ENCODE measurements at places on chromosomes 16 and 17.
A peak's percentile ranks its signal among the peaks of the same experiment; 100 is the strongest.

DNA sequence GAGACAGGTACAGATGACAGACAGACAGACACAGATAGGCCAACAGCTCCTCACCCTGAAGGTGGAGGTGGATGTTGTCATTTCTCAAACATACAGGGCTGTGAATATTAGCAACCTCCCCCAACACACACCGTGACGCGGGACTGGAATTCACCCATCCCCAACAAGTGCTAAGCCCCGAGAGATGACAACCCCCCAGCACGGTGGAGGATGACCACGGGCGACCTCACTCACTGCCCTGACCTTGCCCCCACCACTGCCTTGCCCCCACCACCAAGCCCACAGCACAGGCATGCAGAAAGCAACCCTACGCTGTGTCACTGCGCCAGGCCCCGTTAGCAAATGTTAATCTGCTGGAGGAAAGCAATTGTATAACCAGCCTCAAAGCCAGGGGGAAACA is 4.9 kb upstream of the KRT17 start:
- H3K4me1 ChIP-seq, result no peaks in the 10 kb centered on the region
- no peak overlapping the region for H3K27ac ChIP-seq
- no peaks in the 10 kb centered on the region for H3K36me3 ChIP-seq
- DNase-seq, result no peak

DNA sequence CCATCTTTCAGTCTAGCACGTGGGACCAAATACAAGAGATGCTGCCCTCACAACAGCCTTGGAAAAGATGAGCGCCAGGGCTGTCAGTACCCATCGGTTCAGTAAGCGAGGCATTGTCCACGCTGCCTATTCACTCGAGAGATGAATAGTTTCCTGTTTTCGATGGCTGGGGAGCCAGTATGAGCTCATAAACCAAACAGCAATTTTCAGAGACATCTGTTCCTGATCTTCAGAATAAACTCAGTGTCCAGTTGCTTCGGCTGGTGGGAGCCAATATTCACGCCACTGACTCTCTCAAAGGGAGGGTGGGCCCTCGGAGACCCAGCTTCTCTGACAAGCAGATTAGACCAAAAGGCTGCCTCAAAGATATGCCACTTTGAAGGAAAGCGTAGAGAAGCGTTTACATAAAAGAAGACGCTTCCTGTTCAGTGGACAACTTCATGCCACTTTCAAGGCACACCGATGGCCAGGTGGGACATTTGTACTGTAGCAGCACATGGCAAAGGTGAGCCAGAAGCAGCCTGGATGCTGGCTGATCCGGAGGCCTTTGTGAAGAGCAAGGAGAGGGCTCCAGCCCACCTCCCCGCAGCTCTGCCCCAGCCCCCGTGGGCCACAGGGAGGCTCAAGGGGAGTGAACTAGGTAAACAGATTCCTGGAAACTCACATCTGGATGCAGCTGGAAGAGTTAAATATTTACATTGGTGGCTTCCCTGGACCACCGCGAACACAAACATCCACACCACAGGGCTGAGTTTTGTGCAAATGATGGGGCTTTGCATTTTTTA is 6.0 kb downstream of the TIMM22 start:
- H3K4me1 ChIP-seq, result no peaks in the 10 kb centered on the region
- peak overlapping the region; percentile 86 for H3K27ac ChIP-seq
- H3K4me3 ChIP-seq, result no peak overlapping the region

DNA sequence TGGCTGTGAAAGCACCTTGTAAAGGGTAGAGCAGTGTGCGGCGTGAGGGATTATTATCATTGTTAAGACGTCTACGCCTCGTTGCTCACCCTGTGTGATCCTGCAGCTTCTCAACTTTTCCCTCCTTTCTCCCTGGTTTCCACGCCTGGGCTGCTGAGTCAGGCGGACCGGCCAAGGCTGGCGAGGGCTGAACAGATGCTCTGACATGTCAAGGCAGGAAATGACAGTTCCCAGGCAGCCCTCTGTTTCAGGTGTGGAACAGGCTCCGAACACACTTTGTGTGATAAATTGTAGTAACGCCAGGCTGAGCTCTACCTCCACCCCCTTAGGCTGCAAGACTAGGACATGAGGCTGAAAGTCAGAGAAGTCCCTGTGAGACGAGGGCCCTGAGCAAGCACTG is 46.0 kb upstream of the TBX2 start:
- no peak overlapping the region for H3K27ac ChIP-seq
- H3K27me3 ChIP-seq, result no peaks in the 10 kb centered on the region

DNA sequence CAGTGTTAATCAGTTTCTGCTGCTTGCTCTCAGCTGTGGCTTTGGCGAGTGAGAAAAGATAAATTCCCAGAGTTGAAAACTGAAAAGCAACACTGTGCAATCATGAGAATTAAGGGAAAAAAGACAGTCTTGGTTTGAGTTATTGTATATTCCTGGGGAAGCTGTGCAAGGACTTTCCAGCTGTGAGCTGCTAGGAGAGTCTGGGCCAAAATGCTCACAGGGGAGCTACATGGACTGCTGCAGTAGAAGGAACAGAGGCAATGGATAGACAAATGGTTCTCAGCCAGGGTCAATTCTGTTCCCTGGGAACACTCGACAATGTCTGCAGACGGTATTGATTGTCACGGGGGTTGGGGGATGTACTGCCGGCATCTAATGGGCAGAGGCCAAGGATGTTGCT is 102.0 kb upstream of the ADAMTS18 start:
- H3K27me3 ChIP-seq, result no peaks in the 10 kb centered on the region
- no peak overlapping the region for H3K4me3 ChIP-seq
- no peaks in the 10 kb centered on the region for H3K36me3 ChIP-seq
- DNase-seq, result no peak
- H3K4me1 ChIP-seq, result no peaks in the 10 kb centered on the region

GRCh38 chr17:14307560-14308024 is 6.7 kb downstream of the HS3ST3B1 start:
- DNase-seq, result no peak
- peaks cover 19% of the 10 kb centered on the region for H3K27me3 ChIP-seq
- no peak overlapping the region for H3K27ac ChIP-seq

DNA sequence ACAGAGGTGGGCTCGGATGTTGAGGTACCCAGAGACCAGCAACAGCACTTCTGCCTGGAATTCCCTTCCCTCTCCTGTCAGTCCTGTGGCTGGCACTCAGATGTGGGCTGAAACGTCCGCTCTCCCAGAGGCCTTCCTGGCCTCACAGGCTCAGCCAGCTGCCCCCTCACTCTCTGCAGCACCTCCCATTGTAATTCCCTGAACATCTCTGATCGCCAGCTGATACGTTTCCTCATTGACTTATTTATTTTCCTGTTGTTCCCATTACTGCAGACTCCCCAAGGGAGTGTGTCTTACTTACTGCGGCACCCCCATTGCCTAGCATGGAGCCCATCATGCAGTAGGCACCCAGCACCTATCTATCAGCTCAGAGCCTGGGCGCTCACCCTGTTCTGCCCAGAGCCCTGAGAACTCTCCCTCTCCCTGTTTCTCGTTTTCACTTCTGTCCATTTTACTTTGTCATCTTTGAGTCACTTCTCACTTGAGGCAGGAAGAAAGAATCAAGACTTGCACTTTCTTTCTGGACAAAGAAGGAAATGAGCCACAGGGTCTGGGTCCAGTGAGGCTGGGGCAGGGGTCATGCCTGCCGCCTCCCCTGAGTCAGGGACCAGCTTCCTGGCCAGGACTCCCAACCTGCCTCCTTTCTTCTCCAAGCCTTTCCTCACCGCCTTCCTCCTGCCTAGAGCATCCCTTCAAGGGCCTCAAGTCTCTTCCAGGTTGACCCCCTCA is 10.2 kb downstream of the CDH5 start:
- no peak for DNase-seq
- no peaks in the 10 kb centered on the region for H3K4me1 ChIP-seq
- H3K36me3 ChIP-seq, result peaks cover 3% of the 10 kb centered on the region
- no peaks in the 10 kb centered on the region for H3K27me3 ChIP-seq
- H3K4me3 ChIP-seq, result no peak overlapping the region

DNA sequence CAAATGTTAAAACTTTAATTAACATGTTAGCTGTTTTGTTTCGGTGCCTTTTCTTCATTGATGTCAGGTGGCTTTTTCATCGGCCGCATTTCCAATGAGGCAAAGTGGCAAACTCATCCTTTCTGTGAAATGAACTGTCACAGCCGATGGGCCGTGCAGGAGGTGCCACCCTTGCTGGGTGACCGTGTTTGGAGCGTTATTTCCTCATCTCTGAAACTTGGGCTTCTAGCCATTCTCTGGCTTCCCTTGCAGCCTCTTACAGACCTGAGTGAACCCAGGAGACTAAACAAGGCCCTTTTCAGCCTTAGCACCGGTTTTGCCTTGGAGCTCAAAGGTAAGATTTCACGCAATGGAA is 42.2 kb upstream of the PRSS54 start:
- H3K36me3 ChIP-seq, result no peaks in the 10 kb centered on the region
- no peak for DNase-seq
- H3K4me3 ChIP-seq, result peak overlapping the region; percentile 34
- H3K27me3 ChIP-seq, result no peaks in the 10 kb centered on the region

DNA sequence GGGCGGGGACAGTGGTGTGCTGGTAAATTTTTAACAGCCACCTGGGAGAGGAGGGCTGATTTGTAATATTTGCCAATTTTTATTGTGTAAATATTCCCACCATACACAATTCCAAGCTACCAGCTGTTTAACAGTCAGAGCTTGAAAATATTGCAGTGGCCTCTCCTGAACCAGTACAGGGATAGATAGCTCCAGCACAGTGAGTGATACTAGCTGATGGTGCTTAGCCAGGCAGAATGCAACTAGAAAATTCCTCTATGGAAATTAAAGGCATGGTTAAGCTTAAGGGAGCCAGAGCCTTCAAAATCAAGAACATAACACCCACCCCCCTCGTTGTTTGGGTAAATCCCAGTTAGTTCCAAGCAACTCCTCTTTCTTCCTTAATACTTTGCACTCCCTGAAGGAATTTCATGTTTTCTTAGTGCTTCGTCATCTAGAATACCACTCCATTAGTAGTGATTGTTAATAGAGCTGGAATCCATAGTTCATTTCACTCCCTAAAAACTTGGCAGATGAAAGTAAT is 96.6 kb downstream of the CYB561 start:
- no peaks in the 10 kb centered on the region for H3K36me3 ChIP-seq
- H3K27me3 ChIP-seq, result no peaks in the 10 kb centered on the region
- no peak overlapping the region for H3K4me3 ChIP-seq

- peak overlapping the region; percentile 65 for H3K27ac ChIP-seq
- no peaks in the 10 kb centered on the region for H3K36me3 ChIP-seq
- no peaks in the 10 kb centered on the region for H3K4me1 ChIP-seq
- no peaks in the 10 kb centered on the region for H3K27me3 ChIP-seq
- H3K4me3 ChIP-seq, result no peak overlapping the region
- DNase-seq, result peak; percentile 81
Measured at GRCh38 chr17:77376795-77377709, 236.3 kb downstream of the SEC14L1 start.

DNA sequence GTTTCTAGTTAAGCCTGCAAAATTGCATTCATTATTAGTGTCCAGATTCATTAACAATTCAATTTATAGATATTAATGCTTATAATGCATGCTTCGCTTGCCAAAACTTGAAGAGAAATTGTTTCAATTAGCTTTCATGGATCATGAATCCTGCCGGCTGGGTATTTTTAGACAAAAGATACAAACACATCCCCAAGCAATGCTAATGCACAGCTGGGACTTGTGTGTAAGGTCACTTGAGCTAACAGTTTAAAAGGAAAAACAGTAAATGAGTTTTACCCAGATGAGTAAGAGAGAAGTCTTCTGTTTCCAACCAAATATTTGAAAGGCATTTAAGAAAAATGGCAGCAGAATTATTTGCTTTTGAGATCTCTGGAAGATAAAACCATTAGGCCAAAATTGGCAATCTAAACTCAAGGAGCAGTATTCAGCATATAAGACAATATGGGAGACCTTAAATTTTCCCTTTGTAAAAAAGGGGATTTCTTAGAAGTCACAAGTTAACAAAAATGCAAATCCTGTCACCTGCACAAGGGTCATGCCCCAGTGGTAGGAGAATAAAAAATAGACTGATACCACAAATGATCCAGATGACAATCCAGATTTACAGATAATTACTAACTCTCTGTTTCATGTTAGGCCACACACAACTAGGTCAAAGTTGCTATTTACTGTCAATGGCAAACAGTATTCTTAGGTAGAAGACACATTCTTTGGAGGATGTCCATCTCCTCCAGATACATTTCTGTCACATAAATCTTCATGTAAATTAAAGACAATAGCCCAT is 418.4 kb upstream of the PMFBP1 start:
- no peaks in the 10 kb centered on the region for H3K36me3 ChIP-seq
- no peak overlapping the region for H3K4me3 ChIP-seq
- no peaks in the 10 kb centered on the region for H3K27me3 ChIP-seq
- no peak overlapping the region for H3K27ac ChIP-seq

GRCh38 chr16:75058806-75059205 is 57.8 kb downstream of the LDHD start:
- DNase-seq, result no peak
- peaks cover 36% of the 10 kb centered on the region for H3K4me1 ChIP-seq
- H3K4me3 ChIP-seq, result no peak overlapping the region
- no peak overlapping the region for H3K27ac ChIP-seq
- no peaks in the 10 kb centered on the region for H3K27me3 ChIP-seq
- no peaks in the 10 kb centered on the region for H3K36me3 ChIP-seq

- peak overlapping the region; percentile 98 for H3K27ac ChIP-seq
- no peaks in the 10 kb centered on the region for H3K36me3 ChIP-seq
- H3K4me1 ChIP-seq, result no peaks in the 10 kb centered on the region
- H3K27me3 ChIP-seq, result no peaks in the 10 kb centered on the region
- no peak for DNase-seq
Measured at GRCh38 chr17:81519284-81520020, 6.9 kb upstream of the ACTG1 start.

- peak within 1 kb of the TSS; percentile 82 for H3K27ac ChIP-seq
- DNase-seq, result peak; percentile 98
- H3K36me3 ChIP-seq, result no peaks in the 10 kb centered on the region
- no peaks in the 10 kb centered on the region for H3K27me3 ChIP-seq
- H3K4me3 ChIP-seq, result peak within 1 kb of the TSS; percentile 81
Measured at GRCh38 chr16:75555707-75556430, at the start of gene TMEM231. Gene TMEM231 (minus strand): TSS chr16:75556252. CDS start chr16:75556209, 43 bp downstream.

- no peaks in the 10 kb centered on the region for H3K27me3 ChIP-seq
- peaks cover 2% of the 10 kb centered on the region for H3K36me3 ChIP-seq
- no peak for DNase-seq
- no peak overlapping the region for H3K4me3 ChIP-seq
- no peak overlapping the region for H3K27ac ChIP-seq
Measured at GRCh38 chr17:55086635-55087058, 118.1 kb downstream of the STXBP4 start.

- no peaks in the 10 kb centered on the region for H3K27me3 ChIP-seq
- H3K4me1 ChIP-seq, result peaks cover 65% of the 10 kb centered on the region
- H3K36me3 ChIP-seq, result peaks cover 26% of the 10 kb centered on the region
- H3K27ac ChIP-seq, result no peak overlapping the region
- no peak for DNase-seq
Measured at GRCh38 chr17:81865733-81866439, 5.3 kb downstream of the ARHGDIA start.
